ENCODE measurements at places on chromosomes 3 and 15. TPM values are rescaled to one million over a fixed set of nuclear protein-coding genes. Genes with fewer than 3 reads are reported as not detected.

GADL1 gene
- polyA plus RNA-seq: not detected

SCN5A gene
- polyA plus RNA-seq: 0.18 TPM

AHSG gene
- polyA plus RNA-seq: not detected

DNA sequence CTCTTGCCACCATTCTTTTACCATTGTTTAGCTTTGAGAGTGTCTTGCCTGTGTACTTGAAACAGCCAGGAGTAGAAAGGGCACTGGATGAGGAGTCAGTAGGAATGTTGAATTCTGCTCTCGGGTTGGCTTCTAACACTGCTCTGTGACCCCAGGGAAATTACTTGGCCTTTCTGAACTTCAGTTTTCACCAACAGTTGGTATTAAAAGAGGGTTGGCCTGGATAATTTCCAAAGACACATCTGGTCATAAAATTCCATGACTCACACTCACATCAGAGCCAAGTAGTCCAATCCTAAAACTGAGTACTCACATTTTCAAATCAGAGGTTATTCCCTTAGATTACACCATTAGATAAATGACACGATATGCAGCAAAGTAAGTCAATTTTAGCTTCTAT, 141.6 kb downstream of the ECT2 start:
- H3K27me3 ChIP-seq: no peaks in the 10 kb centered on the region
- DNase-seq: no peak
- no peak overlapping the region for H3K4me3 ChIP-seq
- no peaks in the 10 kb centered on the region for H3K36me3 ChIP-seq
- H3K27ac ChIP-seq: no peak overlapping the region

- no peak overlapping the region for H3K4me3 ChIP-seq
- no peaks in the 10 kb centered on the region for H3K36me3 ChIP-seq
Observed at GRCh38 chr3:6709178-6709577, 151.7 kb upstream of the GRM7 start.

DNA sequence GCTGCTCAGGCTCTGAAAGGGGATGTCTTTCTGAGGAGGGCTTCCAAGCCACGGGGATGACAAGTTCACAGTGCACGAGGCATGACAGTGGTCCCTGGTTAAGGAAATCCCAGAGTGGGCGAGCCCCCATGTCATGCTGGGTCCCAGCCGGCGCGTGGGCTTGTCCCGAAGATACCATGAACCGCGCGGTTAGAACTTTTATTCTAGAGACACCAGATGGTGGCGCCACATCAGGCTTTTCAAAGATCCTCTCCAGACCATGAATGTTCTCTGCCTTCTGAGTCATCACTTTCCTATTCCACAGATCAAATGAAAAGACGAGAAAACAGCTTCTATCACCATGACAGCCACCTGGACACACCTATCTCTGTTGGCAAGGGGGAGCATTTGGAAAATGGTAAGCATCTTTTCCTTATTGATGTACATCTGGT, 227.8 kb upstream of the LYSMD4 start:
- DNase-seq: no peak
- H3K27me3 ChIP-seq: no peaks in the 10 kb centered on the region
- H3K27ac ChIP-seq: no peak overlapping the region
- no peaks in the 10 kb centered on the region for H3K4me1 ChIP-seq

DNA sequence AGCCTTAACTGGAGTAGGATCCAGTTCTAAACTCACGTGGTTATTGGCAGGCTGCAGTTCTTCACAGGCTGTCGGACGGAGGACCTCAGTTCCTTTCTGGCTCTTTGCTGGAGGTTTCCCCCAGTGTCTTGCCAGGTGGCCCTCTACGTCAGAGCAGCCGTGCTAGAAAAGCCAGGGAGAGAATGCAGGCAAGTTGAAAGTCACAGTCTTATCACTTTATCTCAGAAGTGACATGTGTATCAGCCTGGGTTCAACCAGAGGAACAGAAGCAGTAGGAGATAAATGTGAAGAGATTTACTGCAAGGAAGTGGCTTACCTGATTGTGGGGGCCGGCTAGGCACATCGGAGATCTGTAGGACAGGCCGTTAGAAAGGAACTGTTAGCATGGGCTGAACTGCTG, 125.3 kb upstream of the BNIP2 start:
- H3K4me3 ChIP-seq: no peak overlapping the region
- no peak for DNase-seq
- peaks cover 19% of the 10 kb centered on the region for H3K27me3 ChIP-seq
- no peaks in the 10 kb centered on the region for H3K4me1 ChIP-seq

DNA sequence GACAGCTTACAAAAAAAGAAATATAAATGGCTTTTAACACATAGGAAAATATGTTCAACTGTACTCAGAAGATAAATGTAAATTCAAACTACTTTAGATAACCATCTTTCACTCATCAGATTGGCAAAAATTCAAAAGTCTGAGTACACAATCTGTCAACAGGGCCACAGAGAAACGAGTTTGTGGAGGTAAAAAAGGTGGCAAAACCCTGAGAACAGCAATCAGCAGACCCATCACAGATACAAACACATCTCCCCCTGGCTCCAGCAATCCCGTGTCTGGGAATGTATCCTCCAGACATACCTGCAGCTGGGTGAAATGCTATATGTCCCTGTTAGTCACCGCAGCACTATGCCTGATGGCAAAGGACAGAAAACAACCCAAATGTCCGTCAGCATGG, 149.5 kb downstream of the OSBPL10 start:
- no peaks in the 10 kb centered on the region for H3K4me1 ChIP-seq
- H3K27ac ChIP-seq: no peak overlapping the region
- H3K36me3 ChIP-seq: no peaks in the 10 kb centered on the region
- H3K4me3 ChIP-seq: no peak overlapping the region

DNA sequence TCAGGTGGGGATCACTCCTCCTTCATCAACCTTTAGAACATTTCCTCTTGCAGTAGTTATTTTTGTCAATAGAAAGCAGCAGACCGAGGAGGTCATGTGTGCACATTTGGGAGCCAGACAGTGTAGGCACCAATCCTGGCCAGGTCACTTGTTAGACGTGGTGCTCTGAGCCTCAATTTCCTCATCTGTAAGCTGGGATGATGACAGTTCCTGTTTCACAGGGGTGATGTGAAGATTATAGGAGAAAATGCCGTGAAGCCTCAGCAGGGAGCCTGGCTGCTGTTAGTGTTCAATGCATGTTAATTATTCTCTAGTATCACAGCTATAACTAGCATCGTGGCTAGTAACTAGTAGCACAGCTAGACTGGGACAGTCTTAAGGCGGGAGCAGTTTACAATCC, 64.7 kb downstream of the ATP2B2 start:
- no peak overlapping the region for H3K27ac ChIP-seq
- no peaks in the 10 kb centered on the region for H3K27me3 ChIP-seq
- H3K4me3 ChIP-seq: no peak overlapping the region
- 0 out of 2 replicates have a peak, but pooled peaks cover 5% of the 10 kb centered on the region for H3K4me1 ChIP-seq

DNA sequence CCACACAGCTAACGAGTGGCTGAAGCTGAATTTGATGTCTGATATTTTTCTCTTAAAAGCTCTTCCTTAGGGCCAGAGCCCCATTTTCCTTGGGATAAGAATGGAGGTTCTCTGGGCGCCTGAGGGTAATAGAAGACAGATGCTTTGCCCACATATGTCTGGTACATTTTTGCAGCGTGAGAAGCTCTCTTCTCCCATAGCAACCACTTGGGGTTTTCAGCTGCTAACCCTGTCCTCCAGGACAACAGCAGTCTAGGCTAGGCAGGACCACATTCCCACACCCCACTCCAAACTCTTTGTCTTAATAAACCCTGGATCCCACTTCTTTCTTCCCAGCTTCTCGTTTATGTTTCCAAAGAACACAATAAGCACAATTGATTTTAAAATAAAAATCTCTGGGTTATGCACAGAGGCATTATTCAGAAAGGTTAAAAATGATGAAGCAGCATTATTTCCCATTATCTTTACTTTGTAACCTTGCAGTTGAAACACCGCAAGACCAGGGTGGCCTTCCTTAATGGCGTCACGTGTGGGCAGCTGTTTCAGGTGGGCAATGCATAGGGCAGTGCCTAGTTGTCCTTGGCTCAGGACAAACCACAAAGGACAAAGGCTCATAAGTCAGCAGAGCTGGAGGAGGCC, 56.5 kb upstream of the NTRK3 start:
- no peaks in the 10 kb centered on the region for H3K4me1 ChIP-seq
- H3K4me3 ChIP-seq: no peak overlapping the region
- H3K27me3 ChIP-seq: no peaks in the 10 kb centered on the region
- no peaks in the 10 kb centered on the region for H3K36me3 ChIP-seq
- no peak overlapping the region for H3K27ac ChIP-seq
- DNase-seq: no peak

GRCh38 chr3:13655061-13655913, 106.4 kb downstream of the FBLN2 start:
- no peaks in the 10 kb centered on the region for H3K36me3 ChIP-seq
- no peak overlapping the region for H3K4me3 ChIP-seq
- peaks cover 7% of the 10 kb centered on the region for H3K4me1 ChIP-seq
- no peak overlapping the region for H3K27ac ChIP-seq
- no peaks in the 10 kb centered on the region for H3K27me3 ChIP-seq

DNA sequence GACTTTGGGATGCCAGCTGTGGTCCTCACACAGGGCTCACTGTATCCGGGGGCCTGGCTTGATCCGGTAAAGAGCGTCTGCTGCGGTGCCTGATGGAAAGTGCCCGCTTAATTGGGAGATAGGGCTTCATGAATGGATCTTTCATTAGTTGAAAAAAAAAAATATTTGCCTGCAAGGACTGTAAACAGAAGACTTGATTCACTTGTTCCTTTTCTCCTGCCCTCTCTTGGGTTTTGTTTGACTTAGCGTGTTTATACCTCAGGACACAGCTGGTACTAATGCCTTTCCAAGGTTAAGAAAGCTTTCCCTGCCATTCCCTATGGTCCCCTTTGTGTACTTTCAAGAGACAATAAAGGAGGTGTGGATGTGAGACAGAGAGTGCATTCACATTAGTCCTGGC, 493.3 kb downstream of the LPP start:
- peaks cover 14% of the 10 kb centered on the region for H3K4me1 ChIP-seq
- no peaks in the 10 kb centered on the region for H3K36me3 ChIP-seq
- no peak overlapping the region for H3K4me3 ChIP-seq
- DNase-seq: no peak
- no peak overlapping the region for H3K27ac ChIP-seq

Measured in SK-N-SH (cell line).